H1 (cell line): ENCODE measurements at places on chromosomes 2 and 18. TPM values are rescaled to one million over a fixed set of nuclear protein-coding genes. Genes with fewer than 3 reads are reported as not detected.

The SLC5A7 gene
- total RNA-seq = 0.11 and 0.15 TPM in 2 replicates

- no peak for DNase-seq
These were observed 15.9 kb upstream of the CD28 start for GRCh38 chr2:203690441-203691047.

The IL37 gene
- not detected in 2 replicates for total RNA-seq

The GPR45 gene
- not detected in 2 replicates for total RNA-seq

The EFHD1 gene
- 1.5 and 3.4 TPM in 2 replicates for total RNA-seq

- no peak for DNase-seq
These were observed 12.5 kb upstream of the DOK6 start for GRCh38 chr18:69388222-69388621.

DNA sequence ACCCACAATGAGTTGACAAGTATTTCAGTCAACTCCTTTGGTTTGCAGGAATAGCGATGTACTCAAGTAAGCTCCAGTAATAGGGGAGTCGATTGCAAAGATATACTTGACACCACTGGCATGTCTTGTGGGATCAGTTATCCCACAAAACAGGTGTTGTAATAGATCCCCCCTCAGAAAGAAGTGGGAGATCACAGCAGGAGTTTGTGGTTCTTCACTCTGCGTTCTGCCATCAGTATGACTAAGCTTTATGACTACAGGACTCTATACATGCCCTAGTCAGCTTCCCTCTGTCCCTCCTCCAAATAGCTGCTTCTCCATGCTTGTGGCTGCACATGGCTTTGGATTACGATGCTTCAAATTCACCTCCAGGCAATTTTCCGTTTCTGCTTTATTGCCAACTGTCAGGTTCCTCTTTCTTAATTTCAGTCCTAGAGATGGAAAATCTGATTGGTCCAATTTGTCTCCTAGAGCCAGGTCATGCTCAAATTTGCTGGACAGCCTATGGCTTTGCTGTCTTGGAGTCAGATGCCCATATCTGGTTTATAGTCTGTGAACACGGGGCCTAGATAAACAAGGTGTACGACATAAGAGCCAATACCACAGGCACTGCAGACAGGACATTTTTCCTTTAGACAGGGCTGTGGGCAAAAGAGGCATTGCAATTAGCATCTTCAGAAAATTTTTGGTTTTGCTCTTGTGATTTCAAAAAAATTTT is 221.7 kb downstream of the PAX3 start:
- no peak for DNase-seq

- DNase-seq = no peak
These were observed 978.1 kb downstream of the TMEM182 start for GRCh38 chr2:103739921-103740320.

DNA sequence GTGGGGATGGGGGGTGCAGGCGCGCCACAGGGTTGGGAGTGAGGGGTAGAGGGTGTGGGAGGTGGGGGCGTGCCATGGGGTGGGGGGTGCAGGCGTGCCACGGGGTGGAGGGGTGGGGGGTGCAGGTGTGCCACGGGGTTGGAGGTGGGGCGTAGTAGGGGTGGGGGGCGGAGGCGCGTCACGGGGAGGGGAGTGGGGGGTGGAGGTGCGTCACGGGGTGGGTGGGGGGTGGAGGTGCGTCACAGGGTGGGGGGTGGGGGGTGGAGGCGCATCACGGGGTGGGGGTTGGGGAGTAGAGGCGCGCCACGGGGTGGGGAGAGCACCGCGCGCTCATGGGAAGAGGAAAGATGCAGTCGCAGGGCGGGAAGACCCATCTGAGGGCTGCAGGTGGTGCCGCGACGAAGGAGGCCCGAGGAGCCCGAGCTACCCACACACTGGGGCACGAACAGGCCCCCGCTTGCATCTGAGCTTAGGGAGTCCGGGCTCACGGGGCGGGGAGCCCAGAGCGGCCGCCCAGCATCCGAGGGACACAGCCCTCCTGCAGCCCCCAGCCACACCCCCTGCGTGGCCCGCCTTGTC is 37.5 kb downstream of the SNED1 start:
- no peak for DNase-seq

The PRSS56 gene
- not detected in 2 replicates for total RNA-seq

DNA sequence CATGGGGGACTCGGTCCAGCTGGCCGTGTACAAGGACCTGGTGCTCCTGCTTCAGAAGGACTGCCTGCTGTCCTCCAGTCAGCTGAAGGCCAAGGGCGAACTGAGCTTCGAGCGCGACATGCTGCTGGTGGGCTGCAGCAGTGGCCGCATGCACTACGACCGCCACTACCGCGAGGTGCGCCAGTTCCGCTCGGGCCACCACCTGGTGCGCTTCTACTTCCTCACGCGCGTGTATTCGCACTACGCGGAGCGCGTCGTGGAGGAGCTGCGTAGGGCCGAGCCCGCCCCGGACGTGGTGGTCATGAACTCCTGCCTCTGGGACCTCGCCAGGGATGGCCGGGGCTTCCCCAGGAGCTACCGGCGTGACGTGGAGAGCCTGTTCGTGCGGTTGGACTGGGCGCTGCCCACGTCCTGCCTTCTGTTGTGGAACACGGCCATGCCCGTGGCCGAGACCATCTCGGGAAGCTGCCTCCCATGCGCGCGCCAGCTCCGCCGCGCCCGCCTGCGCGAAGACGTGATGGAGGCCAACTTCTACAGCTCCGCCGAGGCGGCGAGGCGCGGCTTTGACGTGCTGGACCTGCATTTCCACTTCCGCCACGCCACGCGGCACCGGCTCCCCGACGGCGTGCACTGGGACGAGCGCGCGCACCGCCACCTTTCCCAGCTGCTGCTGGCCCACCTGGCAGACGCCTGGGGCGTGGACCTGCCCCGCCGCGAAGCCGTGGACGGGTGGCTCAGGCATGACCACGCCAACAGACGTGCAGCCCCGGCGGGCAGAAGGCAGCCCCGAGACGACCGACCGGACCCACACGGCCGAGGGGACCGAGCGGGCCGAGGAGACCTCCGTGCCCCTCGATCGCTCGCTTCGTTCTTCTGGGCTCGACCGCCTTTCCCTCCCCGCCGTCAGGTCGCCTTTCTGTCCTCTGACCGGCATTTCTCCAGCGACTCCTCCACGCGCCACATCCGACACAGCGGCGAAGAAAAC is 293.9 kb upstream of the ERBB4 start:
- no peak for DNase-seq

DNA sequence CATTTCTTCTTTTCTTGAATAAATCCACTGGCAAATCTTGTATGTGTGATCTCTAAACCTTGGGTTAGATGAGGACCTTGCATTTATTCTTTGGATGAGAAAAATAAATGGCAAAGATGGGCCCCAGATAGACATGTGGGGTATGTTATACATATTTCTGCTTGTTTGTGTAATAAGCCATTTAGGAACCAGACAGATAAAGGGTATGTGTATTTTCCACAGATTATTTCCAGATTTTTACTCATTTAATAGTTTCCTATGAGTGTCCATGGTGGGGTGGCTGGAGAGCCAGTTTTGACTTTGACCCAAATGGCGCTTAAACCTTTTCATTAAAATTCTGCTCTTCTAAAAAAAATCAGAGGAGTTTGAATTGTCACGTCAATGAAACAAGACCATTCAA is 102.8 kb downstream of the MYCN start:
- no peak for DNase-seq

DNA sequence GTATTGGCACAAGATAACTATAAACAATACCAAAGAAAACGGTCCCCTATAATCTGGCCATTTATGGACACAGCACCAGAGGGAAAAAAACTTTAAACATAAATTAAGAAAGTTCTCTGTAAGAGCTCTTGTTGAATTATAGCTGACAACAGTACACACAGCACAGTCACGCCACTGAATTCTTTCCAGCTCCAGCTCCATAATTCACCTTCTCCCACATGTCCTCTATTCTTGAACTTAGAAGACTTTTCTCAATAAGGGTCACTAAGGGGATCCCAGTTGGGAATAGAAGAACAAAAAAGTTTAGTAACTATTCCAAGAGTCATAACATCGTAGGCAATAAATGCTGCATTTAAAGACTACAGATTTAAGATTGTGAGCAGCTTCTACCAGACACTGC is 124.6 kb upstream of the CYP1B1 start:
- DNase-seq = no peak

DNA sequence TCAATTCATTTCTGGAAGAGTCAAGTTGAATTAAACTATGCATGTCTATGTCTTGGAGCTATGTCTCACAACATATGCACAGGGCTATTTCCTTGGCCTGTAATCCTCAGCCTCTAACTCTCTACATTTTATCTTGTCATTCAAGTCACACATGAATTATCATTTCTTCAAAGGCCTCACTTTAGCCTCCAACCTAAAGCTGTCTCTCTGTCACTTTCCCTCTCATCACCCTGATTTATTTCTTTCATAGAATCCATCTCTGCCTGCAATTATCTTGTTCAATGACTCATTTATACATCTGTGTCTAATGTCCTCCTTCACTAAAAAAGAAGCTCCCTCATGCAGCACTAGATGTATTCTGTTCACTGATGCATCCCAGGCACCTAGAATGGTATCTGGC is 614.2 kb upstream of the REG3G start:
- no peak for DNase-seq

- DNase-seq = no peak
These were observed 9.8 kb upstream of the DNAJC27 start for GRCh38 chr2:24981411-24982136.

The ITGAV gene
- total RNA-seq = 38.3 and 42.4 TPM in 2 replicates

The RNF152 gene
- 2.2 and 2.7 TPM in 2 replicates for total RNA-seq

GRCh38 chr2:239752951-239753350 is 272.2 kb downstream of the NDUFA10 start:
- DNase-seq = no peak

DNA sequence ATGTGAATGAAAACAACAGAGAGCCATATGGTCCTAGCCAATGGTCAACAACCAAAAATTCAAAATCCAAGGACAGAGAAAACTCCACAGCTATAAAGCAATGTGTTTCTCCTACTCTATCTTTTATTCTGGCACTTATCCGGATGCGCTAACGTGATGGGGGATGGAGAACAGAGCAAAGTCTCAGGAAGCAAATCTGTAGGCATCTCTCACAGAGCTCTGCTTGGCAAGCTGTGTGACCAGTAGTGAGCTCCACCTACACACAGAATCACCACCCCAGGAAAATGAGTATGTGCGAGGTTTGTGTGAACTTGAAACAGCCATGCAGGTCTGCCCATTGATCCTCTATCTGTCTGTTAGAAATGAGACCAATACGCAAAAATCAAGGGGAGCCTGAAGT is 584.3 kb downstream of the BCL11A start:
- no peak for DNase-seq

- peak; percentile 82 for DNase-seq
These were observed 29.6 kb downstream of the SH3BP4 start for GRCh38 chr2:234981197-234982095.

The CASP8 gene
- 3.6 and 3.7 TPM in 2 replicates for total RNA-seq

DNA sequence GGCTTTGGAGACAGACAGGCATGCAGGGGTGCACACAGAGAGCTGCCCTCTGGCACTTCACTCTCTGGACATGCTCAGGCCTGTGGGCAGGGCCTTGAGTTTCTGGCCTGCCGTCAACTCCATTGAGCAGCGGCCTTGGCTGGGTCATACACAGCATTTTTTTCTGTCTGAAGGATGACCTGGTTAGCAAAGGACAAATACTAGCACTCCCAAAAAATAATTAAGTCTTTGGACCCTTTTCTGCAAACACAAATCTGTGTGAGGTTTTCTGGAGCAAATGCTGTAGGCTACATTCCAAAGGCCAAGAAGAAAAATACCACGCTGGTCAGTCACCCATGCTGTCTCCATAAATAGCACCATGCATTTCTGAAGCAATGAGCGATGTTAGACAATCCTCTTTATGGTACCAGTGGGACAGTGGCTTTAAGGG is 124.7 kb upstream of the CTAGE1 start:
- no peak for DNase-seq

DNA sequence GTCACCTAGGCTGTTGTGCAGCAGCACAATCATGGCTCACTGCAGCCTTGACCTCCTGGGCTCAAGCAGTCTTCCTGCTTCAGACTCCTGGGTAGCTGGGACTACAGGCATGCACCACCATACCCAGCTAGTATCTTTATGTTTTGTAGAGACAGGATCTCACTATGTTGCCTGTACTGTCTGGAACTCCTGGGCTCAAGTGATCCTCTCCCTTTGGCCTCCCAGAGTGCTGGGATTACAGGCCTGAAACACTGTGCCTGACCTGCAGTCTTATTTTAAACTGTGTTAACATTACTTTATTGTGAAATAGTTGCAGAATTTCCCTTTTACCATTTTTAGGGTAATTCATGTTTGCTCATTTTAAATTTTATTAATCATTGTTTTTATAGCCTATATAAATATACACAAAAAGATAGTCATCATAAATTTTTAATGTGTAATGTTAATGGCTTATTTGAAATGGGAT is 24.6 kb downstream of the EML4 start:
- no peak for DNase-seq

- peak; percentile 71 for DNase-seq
These were observed 284.5 kb downstream of the MTX2 start for GRCh38 chr2:176553685-176554100.

The PLB1 gene
- 0.15 and 0.20 TPM in 2 replicates for total RNA-seq

- no peak for DNase-seq
These were observed 1.2 kb downstream of the SLC35F5 start for GRCh38 chr2:113755035-113755834.
